Keratinocyte (primary cell): ENCODE measurements at places on chromosomes 5 and 9. TPM values are rescaled to one million over a fixed set of nuclear protein-coding genes. Genes with fewer than 3 reads are reported as not detected.

GRCh38 chr9:97846347-97846746, 6.7 kb upstream of the FOXE1 start:
- no peak for DNase-seq

DNA sequence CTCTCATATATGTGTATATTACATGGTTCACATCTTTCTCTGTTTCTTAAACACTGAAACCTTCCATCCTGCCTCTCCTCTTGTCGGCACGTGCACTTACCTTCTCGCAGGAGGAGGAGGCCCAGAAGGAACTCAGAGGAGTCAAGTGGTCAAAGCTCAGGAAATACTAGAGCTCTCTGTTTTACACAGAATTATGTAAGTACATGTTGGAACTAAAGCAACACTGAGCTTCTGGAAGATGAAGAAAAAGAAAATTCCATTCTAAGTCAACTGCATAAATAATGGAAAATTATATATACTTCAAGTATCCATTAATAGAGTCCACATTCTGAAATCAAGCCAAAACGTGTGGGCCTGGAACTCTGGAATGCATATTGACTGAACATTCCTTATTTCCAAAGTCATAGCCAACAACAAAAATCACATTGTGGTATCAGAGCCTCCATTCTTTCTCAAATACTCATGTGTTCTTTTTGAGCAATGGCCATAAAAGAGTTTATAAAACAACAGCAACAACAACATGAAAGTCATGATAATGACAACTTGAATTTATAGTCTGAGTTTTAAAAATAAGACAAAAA, 121.5 kb upstream of the RAI14 start:
- no peak for DNase-seq

PRUNE2 gene
- 0.22 to 0.41 TPM (median 0.26 TPM) in 3 replicates for polyA plus RNA-seq

- DNase-seq = no peak
Observed at GRCh38 chr5:80809451-80809850, 150.7 kb upstream of the RASGRF2 start.

DNA sequence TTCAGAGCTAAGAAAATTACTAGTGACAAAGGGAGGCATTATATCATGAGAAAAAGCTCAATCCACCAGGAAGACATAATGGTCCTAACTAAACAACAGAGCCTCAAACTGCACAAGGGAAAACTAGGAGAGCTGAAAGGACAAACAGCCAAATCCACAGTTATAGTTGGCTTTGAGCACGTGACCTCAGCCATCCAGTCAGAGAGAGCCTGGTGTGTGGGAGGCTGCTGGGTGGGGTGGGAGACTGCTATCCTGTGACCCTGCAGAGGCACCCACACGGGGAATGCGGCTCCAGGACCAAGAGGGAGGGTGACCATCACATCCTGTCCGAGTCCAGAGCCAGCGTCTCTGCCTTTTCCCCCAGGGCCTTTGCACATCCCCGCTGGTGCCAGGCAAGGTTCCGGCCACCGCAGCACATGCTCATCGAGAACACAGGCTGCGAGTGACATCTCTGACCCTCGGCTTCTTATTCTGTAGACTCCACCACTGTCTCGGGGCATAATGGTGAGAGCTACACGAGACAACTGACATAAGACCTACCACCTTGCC, 145.1 kb downstream of the PHF2 start:
- no peak for DNase-seq
